Body of pancreas (tissue), 4 donors: ENCODE measurements at places on chromosomes 5 and 9. TPM values are rescaled to one million over a fixed set of nuclear protein-coding genes. Genes with fewer than 3 reads are reported as not detected.

DNA sequence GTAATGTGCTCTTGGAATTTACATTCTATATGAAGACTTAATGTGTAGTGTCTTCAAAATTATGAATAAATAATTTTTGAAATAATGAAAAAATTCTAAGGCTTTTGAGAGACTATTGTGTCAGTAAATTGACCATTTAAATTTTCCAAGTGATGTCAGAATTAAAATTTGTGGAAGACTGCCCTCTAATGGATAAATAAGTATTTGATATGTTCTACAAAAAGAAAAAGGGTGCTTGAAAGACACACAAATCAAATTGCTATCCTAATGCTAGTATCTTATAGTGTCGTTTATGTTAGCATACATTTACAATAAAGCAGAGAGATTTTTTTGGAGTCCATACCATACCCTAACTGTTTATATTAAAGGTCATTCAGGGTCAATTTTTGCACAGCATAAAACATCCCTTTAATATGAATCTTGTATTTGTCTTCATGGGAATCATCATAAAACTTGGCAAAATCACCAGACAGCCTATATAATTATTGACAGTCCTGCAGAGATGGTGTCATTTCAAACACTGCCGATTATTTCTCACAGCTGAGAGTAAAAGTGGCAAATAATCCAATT is 120.8 kb upstream of the SLC27A6 start:
- DNase-seq = no peak
- H3K27ac ChIP-seq = no peak overlapping the region
- no peak overlapping the region for H3K4me3 ChIP-seq

The RAB3C gene
- total RNA-seq = 45.2 TPM

The PALM2AKAP2 gene
- 0.99 TPM for total RNA-seq

DNA sequence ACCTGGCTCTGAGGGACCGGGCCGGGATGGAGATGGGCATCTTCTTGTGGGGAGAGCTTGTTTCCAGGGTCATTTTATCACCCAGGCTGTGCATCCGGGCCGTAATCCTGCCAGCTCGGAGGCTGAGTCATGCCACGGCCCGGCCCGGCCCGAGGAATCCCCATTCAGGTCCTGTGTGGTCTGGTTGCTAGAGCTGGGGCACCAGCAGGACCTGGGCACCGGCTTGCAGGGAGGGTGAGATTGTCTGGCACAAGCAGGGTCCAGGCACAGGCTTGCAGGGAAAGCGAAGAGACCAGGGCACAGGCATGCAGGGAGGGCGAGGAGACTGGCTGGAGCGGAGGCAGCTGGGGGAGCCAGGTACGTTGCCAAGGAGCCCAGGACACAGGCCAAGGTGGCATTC is 106.8 kb downstream of the RXRA start:
- DNase-seq = no peak
- no peaks in the 10 kb centered on the region for H3K36me3 ChIP-seq
- H3K4me1 ChIP-seq = peaks cover 45% of the 10 kb centered on the region
- no peaks in the 10 kb centered on the region for H3K27me3 ChIP-seq

DNA sequence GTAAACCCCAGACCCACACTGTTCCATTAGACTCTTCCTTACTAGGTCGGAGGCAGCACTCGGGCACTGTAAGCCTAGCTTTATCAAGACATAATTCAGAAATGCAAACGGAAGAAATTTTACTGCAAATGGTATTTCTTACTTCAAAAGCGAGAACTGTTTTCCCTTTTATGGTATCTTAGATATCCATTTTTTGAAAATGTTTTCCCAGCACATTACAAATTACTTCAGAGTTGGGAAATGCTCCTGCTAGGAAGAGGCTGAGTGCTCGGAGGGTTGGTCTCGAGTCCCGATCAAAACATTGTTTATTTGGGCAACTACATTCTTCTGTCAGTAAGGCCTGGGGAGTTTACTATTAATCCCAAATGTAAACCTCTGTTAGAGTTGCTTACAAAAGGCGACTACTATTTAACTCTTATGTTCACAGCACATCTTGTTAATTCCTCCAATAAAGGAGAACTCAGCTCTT is 332.9 kb downstream of the CWC27 start:
- peaks cover 9% of the 10 kb centered on the region for H3K4me1 ChIP-seq
- DNase-seq = no peak
- no peaks in the 10 kb centered on the region for H3K27me3 ChIP-seq
- no peak overlapping the region for H3K27ac ChIP-seq
- no peak overlapping the region for H3K4me3 ChIP-seq

The HCN1 gene
- 3.0 TPM for total RNA-seq

The FTMT gene
- not detected for total RNA-seq

DNA sequence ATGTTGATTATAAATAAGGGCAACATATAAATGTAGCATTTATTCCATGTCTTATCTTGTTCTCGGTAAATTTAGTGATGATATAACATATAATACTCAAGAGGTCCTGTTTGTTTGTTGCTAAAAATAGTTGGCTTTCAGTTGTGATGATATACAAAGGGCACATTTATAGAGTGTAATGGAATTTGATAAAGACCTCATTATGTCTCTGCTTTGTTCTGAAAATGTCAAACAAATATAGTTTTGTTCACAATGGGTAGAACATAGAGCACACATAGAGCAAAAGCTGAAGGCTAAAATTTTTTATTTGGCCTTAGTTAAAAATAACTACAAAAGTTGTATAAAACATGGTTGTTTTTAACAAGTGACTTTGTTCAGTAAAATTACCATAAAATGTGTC is 477.1 kb upstream of the SMC2 start:
- H3K36me3 ChIP-seq = no peaks in the 10 kb centered on the region
- H3K4me1 ChIP-seq = no peaks in the 10 kb centered on the region
- H3K4me3 ChIP-seq = no peak overlapping the region
- no peak overlapping the region for H3K27ac ChIP-seq
- no peak for DNase-seq

GRCh38 chr5:143355710-143356109 is 47.8 kb downstream of the NR3C1 start:
- H3K4me1 ChIP-seq = peaks cover 41% of the 10 kb centered on the region
- peak; percentile 75 for DNase-seq
- no peaks in the 10 kb centered on the region for H3K36me3 ChIP-seq
- H3K4me3 ChIP-seq = no peak overlapping the region
- H3K27ac ChIP-seq = no peak overlapping the region

DNA sequence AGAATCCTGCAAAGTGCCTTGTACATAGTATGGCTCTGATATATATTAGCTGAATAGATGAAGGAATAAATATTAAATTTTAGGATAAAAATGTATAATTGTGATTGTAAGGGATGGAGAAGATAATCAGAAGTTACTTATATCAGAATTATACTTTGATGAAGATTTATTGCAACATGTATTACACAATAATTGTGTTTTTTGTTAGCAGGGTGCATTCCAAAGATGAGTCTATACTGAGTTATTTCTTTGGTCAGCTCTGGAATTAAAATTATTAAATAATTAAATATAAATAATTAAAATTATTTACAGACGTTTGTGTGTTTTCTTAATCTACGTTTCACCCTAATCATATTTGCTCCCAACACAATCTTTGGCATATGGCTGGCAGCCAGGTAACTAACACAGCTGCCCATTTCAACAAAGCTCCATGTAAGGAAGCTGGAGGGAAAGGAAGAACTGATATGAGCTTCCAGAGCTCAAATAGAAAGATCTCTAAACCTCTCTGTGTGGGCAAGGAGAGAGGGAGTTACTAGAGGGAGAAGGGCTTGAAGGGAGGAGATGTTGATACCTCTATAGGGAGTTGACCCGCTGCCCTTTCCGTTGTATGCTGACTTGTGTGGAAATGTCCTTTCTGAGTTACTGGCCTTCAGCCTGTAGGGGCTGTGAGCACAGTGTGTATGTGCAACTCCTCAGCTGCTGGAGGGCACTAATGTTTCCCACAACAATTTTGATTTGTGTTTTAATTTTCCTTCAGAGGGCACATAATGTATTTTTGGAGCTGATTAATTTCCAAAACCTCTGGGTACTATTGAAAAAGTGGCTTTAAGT is 403.4 kb downstream of the MAN2A1 start:
- H3K27ac ChIP-seq = no peak overlapping the region
- no peak overlapping the region for H3K4me3 ChIP-seq
- DNase-seq = peak; percentile 20
- no peaks in the 10 kb centered on the region for H3K27me3 ChIP-seq
- peaks cover 7% of the 10 kb centered on the region for H3K4me1 ChIP-seq
- H3K36me3 ChIP-seq = no peaks in the 10 kb centered on the region

The CARD19 gene
- total RNA-seq = 20.8 TPM

The GKAP1 gene
- 8.2 TPM for total RNA-seq

The PRLR gene
- total RNA-seq = 6.2 TPM
